ENCODE measurements at places on chromosomes 2 and 18. TPM values are rescaled to one million over a fixed set of nuclear protein-coding genes. Genes with fewer than 3 reads are reported as not detected.

DNA sequence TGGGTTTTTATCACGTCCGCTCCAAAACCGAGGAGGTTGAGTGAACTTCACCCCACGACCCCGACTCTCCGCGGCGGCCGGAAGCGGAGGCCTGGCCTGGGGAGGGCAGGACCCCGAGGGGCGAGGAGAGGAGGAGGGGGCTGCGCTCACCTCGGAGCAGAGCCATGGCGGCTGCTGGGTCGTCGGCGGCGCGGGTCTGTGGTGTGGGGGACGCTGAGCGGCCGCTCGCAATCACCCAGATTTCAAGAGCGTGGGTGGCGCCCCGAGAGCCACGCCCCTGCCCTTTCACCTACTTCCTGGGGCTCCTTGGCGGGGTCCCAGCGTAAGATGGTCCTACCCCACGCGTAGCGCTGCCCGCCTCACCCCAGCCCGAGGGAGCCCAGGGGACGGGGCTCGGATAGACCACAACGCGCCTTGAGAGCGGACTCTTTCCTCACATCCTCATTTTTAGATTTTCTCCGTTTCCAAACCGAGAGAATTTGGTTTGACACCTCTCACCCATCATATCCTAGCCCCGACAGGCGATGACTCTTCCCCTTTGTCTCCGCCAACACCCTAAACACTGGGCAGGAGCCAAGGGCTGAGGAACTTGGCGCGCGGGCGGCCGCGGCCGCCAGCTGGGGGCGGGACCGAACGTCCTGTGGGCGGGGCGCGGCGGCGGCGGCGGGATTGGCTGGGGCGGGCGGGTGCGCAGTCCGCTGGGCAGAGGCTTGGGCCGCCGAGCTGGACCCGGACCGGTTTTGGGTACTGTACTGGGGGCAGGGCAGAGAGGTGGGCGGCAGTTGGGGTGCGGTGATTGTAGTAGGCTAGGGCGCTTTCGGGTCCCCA is at the start of gene ACAA2:
TSS of gene ACAA2 (minus strand) at position 215 of the 828 bp plus-strand sequence. CDS start at position 166, 49 bp downstream.
- DNase-seq, result peak; percentile 91

- no peak for DNase-seq
Observed at GRCh38 chr2:95354925-95355324, 47.6 kb upstream of the FAHD2A start.

PDE1A gene
- total RNA-seq, result 2.9 TPM

MC5R gene
- total RNA-seq, result 0.21 TPM

SERPINB2 gene
- total RNA-seq, result 1.3 TPM

- DNase-seq, result no peak
Observed at GRCh38 chr2:46854260-46854659, 61.3 kb downstream of the MCFD2 start.

DNA sequence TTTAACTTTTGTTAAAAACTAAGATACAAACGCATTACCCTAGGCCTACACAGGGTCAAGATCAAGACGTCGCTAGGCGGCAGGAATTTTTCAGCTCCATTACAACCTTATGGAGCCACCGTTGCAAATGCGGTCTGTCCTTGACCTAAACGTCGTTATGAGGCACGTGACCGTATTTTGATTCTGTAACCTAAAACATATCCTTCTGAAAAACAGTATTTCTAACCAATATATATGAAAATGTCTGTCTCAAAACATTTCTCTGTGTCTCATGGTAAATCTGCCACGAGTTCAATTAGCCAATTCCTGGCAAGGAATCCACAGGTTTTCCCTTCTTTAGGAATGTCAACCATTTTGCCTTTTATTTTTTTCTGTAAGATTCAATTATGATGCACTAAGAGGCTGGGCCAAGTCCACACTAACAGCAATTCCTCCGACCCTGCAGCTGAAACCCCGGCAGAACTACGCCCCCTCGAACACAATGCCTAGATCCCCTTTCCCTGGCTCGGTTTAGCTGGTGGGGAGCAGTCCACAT is 1.7 kb downstream of the RTN4 start:
- DNase-seq, result peak; percentile 62

B3GNT7 gene
- not detected for total RNA-seq

GRCh38 chr2:236947294-236947693 is 138.4 kb upstream of the COPS8 start:
- no peak for DNase-seq

ASB1 gene
- 55.5 TPM for total RNA-seq

FOXD4L1 gene
- total RNA-seq, result 0.43 TPM

DNA sequence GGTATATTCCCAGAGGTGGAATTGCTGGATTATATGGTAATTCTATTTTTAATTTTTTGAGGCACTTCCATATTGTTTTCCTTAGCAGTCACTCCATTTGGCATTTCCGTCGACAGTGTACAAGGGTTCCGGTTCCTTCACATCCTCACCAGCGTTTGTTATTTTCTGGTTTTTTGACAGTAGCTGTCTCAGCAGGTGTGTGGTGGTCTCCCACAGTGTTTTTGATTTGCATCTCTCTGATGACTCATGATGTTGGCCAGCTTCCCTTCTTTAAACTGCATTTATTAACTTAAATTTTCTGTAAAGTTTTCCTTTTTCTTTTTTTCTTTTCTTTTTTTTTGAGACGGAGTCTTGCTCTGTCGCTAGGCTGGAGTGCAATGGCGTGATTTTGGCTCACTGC is 19.7 kb downstream of the SH3BP4 start:
- no peak for DNase-seq

ADCY3 gene
- total RNA-seq, result 3.5 TPM

- peak; percentile 92 for DNase-seq
Observed at GRCh38 chr2:85536479-85536878, 2.5 kb upstream of the MAT2A start.

Data from myocyte (in vitro differentiated cells).